ENCODE measurements at places on chromosomes 7 and 10.

DNA sequence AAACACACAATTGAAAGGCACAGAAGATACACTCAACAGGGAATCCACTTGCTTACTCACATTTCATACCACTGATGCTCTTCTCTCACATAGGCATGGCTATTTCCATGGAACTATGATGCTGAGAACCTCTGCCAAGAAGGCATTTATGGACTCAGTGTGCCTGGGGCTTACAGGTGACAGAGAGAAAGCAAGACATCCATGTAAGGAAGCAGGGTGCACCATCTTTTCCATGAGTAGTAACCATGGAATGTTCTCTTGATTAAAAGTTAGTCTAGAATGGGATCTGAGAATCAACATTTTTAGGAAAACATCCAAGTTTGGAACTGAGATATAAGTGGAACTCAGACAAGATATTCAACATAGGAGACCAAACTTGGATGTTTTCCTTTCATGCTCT, 52.5 kb upstream of the MACC1 start:
- no peak for DNase-seq

DNA sequence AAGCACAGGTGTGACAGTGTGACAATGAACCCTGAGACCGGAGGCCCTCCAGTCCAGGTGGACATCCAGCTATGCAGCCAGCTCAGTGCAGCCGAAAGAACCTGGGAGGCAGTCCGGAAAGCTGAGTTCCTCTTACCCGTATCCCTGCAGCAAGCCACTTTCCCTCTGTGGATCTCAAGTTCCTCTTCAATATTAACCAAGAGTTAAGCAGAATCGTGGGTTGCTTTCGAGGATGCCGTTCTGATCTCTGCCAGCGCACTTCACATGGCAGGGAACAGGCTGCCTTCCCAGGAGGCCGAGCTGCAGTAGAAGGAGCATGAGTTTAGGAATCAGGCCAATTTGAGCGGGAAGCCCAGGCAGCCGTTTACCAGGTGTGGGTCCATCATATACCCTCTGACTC, 591.6 kb downstream of the SDK1 start:
- DNase-seq = no peak

- no peak for DNase-seq
Observed at GRCh38 chr10:49629431-49629881, 15.6 kb downstream of the CHAT start.

GRCh38 chr7:22417841-22418240, 60.9 kb upstream of the RAPGEF5 start:
- DNase-seq = no peak

GRCh38 chr7:30596014-30596641, 1.4 kb downstream of the GARS1 start:
- DNase-seq = peak; percentile 38

GRCh38 chr10:63012623-63013022, 120.5 kb upstream of the NRBF2 start:
- DNase-seq = no peak

DNA sequence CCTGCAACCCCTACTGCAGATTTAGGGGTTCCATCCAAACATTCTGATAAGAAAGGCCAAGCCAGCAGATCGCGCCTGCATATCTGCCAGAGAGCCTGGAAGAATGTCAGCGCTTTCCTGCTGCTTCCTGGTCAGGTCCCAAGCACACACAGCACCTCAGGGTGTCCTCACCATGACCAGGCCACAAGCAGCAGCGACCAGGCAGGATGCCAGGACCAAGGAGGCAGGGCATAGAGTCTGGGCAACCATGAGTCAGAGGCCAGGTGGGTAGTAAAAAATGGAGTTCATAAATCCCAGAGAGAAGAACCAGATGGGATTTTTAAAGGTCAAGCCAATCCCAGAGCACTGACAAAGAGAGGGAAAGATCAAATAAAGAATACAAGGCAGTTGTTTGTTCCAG, 5.5 kb upstream of the FAM131B start:
- no peak for DNase-seq

DNA sequence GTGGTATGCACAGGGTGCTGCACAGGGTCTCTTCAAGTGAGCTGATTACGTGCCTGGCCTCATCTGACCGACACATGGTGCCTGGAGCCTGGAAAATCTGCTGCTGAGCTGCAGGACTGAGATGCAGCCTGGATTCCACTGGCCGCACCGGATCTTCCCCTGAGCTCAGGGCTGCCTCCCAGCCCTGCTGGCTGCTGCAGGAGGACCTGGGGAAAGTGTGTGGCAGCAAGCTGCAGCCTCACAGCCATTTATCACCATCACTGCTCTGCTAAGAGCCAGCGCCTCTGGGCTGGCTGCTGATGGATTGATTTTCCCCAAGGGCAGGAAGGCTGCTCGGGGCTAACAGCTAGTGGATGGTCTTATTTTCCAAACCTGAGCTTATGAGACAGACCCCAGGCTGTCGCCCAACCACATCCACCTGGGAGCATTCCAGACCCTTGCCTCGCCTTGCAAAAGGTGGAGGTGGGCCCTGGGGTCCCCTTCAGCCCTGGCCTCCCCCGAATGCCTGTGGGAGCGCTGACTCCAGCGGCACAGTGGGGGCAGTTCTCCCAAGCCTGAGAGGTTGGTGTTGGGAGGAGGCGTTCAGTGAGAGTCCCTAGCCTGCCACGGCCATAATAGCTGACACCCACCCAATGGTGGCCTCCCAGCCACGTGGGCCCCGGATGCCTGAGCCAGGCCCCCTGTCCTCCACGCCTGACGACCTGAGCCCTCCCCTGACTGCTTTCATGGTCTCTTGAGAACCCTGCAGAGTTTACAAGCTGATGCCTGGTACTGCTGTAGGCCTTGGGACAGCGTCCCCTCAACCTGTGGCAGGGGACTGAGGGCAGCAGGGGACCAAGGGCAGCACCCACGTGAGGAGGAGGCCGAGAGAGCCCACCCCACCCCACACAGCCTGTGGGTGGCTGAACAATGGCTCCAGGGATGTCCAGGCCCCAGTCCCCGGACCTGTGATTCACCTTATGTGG, 38.2 kb downstream of the STK32C start:
- DNase-seq = no peak

Measured in NCI-H748 treated with DMSO at 0.1 percent for 48 hours (cell line).